ENCODE measurements at places on chromosomes 7 and 10.

DNA sequence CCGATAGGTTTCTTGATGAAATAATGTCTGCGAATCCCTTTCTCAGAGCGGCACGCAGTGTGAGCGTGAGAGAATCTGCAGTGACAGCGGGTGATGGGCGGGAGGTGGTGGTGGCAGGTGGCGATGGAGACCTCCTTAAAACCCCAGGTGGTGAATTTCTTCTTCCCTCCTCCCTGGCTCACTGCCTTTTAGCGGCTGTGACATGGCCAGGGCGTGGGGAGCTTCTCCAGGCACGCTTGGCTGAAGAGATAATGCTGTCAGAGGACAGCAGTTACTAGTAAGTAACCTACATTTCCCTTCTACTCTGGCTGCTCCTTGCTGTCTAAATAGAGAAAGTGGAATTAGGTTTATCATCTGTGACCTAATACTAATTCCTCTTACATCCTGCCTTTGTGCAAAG lies 141.4 kb upstream of the INSYN2A start:
- no peak for DNase-seq

DNA sequence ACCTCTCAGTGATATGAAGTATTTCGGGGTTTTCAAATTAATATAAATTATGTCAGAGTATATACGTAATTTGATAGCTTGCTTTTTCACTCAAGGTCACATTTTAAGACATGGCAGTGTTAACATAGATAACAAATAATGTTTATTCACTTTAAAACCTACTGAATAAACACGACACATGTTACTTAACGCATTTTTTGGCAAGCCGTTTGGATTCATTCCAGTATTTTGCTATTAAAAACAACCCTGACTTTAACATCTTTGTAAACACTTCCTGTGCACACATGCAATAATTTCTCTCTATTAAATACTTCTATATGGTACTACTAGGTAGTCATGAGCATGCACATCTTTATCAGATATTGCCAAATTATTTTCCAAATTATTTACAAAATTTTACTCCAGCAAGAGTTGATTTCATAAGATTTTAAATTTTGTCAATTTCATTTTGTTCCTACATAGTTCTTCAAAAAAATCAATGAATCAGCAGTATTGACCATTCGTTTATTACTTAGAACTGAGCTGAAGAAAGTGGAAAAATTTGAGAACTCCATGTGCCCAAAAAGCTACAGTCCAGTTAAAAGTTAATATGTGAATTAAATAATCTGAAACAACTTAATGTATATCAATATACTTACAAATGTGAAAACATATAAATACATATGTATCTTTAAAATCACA lies 26.8 kb upstream of the THSD7A start:
- DNase-seq: no peak

- no peak for DNase-seq
Measured at GRCh38 chr7:74173491-74173865, 678 bp upstream of the EIF4H start.

DNA sequence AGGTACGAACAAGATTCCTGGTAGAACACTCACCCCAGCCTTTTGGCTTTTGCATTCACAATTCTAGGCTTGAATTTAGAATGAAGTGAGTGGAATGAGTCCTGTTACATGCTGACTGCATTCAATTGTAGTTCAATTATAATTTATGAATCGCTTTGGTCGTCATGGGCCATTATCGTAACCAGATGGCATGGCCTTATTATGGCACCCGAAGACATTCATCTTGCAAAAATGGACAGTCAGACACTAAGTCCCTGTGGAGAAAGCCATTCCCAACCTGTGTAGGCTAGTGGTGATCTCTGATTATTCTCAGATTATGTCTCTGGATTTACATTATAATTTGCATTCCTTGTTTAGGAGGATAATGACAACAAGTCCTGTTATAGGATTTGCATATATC lies 292.4 kb upstream of the NPSR1 start:
- DNase-seq: no peak

- DNase-seq: no peak
Measured at GRCh38 chr7:110645616-110646015, 445.3 kb upstream of the LRRN3 start.

DNA sequence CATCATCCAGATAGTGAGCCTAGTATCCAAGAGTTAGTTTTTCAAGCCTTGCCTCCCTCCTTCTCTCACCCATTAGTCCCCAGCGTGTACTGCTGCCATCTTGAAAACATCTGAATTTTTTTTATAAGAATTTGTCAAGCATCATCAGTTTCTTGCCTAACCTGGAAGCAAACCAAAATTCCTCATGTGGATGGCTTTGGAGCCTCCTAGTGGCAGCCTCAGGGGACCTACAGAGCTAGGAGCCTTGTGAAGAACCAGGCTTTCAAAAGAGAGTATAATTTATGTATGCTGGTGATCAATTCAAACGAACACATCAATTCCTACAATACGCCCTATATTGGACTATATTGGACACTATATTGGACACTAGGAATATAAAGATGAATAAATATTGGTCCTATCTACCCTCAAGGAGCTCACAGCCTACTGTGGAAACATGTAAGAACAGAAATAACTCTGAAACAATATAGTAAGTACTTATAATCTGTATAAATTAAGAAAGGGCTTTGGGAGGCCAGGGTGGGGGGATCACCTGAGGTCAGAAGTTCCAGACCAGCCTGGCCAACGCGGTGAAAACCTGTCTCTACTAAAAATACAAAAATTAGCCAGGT lies 63.4 kb downstream of the HPSE2 start:
- DNase-seq: no peak

DNA sequence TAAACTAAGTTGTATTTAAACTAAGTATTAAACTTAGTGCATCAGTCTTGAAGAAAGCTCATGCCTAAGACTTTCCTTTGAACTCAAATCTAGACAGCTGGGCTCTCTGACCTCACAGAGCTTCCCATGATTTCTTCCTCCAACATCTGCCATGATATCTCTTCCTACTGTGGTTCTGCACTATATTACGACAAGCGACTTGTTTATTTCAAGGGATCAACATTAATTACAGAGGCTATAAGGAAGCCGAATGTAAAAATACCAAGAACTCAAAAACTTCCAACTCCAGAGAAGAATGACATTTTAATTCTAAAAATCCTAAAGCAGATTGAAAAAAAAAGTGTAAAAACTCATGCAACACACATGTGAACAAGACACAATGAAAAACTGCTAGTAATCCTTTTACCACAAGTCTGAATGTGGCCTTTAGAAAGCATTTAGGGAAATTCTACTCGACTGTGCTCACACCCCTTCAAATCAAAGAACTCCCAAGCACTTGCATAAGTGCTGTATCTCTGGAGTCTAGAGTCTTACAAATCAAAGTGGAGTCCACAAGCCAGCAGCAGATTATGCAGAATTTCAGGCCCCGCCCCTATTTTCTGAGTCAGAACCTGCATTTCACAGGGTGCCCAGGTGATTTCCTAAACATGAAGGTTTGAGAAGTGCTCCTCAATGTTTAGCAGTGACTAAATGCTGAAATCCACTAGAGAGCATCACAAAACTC lies 22.7 kb upstream of the WASHC2A start:
- no peak for DNase-seq

GRCh38 chr7:15836041-15836440 lies 149.6 kb upstream of the MEOX2 start:
- no peak for DNase-seq

- no peak for DNase-seq
Measured at GRCh38 chr10:79560160-79560709, at the start of gene SFTPA2. Gene SFTPA2 (minus strand): TSS chr10:79560407. CDS start chr10:79559483, 924 bp downstream.

DNA sequence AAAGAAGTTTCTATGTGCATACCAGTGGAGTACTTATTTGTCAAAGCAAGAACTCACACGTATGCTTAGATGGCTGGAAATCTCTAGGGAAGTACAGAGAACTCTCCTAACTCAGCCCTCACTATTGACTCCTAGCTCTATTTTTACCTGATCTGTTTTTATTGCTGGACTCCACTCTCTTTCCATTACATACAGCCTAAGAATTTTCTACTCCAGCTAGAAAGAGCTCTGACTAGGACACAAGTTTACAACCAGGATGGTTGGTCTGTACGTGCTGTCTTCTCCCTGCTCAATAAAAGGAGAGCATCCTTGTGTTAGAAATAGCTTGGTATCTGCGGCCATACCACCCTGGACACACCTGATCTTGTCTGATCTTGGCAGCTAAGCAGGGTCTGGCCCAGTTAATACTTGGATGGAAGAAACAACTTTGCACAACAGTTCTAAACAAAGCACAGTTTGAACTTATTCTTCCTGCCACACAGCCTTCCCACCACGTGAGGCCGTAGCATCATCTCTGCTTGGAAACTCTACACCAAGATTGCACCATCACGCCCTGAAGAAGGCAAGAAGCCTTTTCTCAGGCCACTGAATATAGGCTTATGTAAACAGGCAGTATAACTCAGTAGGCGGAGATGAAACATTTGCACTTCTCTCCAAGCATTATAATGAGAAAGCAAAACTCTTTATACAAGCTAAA lies 50.7 kb downstream of the KCNMA1 start:
- no peak for DNase-seq

DNA sequence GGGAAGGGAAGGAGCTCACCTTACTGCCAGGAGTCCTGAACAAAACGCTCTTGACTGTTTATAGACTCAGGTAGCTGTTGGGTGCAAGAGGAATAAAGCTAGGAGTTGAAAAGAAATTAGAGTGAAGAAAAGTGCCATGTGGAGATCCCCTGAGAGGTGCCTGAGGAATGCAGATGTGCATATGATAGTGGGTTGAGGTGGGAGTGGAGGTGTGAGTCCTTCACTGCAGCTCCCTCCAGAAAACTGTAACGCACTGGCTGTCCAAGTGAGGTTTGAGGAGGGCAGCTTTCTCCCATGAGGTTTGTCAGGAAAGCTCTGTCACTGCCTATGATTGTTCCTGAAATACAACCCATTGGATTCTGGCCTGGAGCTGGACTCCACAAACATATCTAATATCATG lies 904.8 kb upstream of the POT1 start:
- DNase-seq: no peak

- no peak for DNase-seq
Measured at GRCh38 chr7:82755705-82756551, 312.4 kb upstream of the CACNA2D1 start.

- DNase-seq: no peak
Measured at GRCh38 chr10:12631787-12632562, 282.6 kb downstream of the CAMK1D start.

DNA sequence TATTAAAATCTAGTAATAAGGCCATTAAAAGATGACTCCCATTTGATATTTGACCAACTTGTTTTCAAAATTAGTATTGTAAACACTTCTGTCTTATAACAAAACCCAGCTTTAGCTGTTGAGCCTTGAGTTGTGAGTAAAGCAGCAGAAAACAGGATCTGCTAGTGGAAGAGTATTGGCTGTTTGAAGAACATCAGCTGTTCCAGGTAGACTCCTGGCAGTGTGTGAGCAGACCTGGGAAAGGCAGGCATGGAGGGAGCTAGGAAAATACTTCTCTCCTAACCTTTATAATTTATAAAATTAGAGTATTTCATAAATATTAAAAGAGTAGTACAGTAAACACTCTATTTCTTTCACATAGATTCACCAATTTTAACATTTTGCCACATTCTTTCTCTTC lies 29.0 kb downstream of the KAT6B start:
- DNase-seq: no peak

GRCh38 chr10:1762076-1762475 lies 24.8 kb upstream of the ADARB2 start:
- DNase-seq: no peak

GRCh38 chr7:111528331-111528730 lies 34.0 kb downstream of the IMMP2L start:
- DNase-seq: no peak

- no peak for DNase-seq
Measured at GRCh38 chr7:117562759-117563158, 82.9 kb downstream of the CFTR start.

DNA sequence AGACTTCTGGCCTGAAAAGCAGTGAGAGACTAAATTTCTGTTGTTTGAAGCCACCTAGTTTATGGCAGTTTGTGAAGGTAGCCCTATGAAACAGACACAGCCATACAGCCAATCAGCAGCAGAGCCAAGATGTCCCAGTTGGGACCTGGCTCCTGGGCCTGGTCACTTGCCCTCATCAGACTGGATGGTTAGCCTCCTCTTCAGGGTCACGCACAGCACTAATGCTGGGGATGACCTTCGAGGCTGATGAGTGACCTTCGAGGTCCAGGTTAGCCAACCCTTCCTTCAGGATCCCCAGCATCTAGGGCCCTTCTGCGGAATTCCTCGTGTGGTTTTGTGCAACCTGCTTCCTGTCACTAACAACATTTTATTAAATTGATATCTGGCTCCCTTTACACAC lies 229.7 kb downstream of the FANK1 start:
- DNase-seq: no peak

DNA sequence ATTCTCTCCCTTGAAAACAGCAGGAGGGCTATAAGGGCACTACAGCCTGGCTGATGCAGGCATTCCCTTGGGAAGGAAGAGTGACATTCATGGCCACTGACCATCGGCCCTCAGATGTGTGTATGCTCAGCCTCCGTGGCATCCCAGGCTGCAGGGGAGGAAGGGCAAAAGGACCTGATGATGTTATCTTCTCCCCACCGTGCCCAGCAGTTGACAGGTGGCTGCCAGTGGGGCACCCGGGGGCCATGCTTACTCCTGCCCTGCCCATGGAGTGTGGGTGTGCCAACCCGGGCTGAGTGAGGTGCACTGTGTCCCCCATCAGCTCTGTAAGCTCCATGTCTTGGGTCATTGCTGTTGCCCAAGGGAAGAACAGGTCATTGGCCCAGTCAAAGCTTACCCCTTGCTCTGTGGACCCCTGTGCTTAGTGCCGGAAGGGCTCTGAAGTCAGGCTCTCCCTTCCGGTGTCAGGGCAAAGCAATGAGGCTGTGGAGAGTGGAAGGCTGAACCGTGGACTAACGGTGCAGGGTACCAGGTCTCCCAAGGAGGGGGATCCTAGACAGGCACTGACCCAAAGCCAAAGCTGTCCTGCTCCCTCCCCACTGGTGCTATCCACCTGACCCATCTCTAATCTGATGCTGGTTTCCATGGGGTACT lies 92.2 kb downstream of the CCDC3 start:
- DNase-seq: no peak

GRCh38 chr10:58781873-58782488 lies 269.3 kb downstream of the BICC1 start:
- DNase-seq: no peak

DNA sequence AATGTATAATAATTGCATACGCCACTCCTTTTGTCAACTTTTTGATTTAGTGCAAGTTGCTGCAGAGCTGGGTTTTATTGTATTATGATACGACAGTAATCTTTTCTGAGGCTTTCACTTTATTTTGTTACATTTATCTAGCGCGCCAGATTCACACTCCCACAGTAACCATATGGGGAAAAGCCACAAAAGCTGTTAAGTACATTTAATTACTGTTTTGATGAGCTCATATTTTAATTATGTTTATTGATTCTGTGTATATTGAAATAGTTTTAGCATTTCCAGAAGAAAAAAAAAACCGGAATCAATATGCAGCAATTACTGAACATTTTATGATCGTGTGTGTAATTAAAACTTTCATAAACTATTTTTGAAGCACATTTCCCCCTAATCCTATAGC lies 118.5 kb downstream of the RAB11FIP2 start:
- DNase-seq: no peak

DNA sequence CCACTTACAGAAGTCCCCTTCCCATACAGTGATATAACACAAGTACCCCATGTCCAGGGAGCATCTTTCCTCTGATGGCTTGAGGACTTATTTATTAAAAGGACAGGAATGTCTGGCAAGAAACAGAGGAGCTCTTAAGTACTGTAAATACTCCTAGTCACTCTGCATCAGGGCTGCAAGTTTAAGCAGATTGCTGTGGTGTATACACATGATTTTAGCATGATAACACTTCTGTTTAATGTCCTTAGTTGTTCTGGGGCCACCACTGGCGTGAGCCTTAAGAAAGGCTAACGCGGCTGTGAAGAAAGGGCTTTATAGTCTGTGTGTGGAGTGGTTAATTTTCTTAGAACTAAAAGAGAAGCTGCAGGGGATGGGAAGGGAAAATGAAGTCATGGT lies 65.7 kb downstream of the GBF1 start:
- DNase-seq: no peak

Data from activated CD4-positive, CD25-positive, alpha-beta regulatory T cell treated with anti-CD3 and anti-CD28 coated beads, Interleukin-2, amount 50 U/mL, for 72 hours (primary cell).